ENCODE measurements at places on chromosomes 6 and 20.

DNA sequence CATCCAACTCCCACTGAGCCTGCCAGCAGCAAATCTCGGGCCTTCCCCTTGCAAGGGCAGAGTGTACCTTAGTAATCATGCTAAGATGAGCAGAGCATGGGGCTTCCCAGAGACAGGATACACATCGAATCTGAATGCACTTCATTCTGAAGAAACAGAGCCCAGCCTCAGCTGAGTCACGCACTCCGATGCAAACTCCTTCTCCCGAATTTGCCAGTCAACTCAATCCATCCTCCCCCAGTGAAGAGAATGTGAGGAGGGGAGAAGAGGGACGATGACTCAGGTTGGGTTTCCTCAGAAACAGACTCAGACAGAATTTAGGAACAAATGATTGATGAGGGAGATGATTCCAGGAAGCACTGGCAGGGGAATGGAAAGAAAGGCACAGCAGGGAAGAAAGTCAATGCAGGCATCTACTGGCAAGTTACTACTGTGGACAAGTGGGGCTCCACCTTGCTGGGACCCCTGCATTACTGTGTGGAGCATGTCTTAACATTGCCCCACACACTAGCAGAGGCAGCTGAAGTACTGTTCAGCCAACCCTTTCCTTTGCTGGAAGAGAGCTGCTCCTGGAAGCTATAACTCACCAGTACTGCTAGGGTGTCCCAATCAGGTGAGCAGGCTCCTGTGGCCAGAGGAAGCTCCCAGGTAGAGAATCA lies 251.6 kb downstream of the ADGB start:
- DNase-seq = peak; percentile 33

GRCh38 chr20:19977373-19977770 lies 39.8 kb upstream of the NAA20 start:
- no peak for DNase-seq

GRCh38 chr6:39102071-39102820 lies 12.7 kb downstream of the SAYSD1 start:
- peak; percentile 75 for DNase-seq

DNA sequence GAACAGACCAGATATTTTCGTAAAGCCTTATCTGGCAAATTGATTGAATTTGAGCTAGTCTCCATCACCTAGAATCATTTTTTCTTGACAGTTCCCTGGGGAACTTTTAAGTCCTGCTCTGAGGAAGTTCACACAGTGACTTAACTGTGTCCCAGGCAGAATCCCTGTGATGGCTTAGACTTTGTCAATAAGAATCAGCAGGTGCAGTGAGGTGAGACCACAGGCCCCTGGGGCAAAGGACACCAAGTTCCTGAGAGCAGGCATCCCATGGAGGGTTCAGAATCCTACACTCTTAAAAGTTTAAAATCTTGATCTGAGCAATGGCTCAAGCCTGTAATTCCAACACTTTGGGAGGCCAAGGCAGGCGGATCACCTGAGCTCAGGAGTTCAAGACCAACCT lies 13.0 kb downstream of the KIF16B start:
- DNase-seq = no peak

DNA sequence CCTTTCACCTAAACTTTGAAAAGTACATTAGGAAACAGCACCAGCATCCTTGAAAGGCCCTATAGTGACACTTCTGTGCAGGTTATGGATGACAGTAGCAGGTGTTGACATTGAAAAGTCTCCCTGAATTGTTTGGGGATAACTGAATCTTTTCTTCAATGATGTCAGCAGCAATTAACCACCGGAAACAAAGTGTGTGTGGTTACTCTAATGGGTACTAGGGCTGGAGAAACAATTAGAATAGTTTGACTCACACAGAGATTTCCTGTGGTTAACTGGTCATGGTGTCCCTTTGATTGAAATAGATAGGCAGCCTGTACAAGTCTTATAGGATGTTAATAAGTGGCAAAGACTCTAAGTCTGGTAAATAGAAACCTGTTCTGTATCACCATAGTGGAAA lies 189.1 kb downstream of the TBX18 start:
- no peak for DNase-seq

- no peak for DNase-seq
Observed at GRCh38 chr6:138013959-138014358, 93.3 kb downstream of the PERP start.

- no peak for DNase-seq
Observed at GRCh38 chr6:118993803-118994251, 58.9 kb upstream of the MCM9 start.

DNA sequence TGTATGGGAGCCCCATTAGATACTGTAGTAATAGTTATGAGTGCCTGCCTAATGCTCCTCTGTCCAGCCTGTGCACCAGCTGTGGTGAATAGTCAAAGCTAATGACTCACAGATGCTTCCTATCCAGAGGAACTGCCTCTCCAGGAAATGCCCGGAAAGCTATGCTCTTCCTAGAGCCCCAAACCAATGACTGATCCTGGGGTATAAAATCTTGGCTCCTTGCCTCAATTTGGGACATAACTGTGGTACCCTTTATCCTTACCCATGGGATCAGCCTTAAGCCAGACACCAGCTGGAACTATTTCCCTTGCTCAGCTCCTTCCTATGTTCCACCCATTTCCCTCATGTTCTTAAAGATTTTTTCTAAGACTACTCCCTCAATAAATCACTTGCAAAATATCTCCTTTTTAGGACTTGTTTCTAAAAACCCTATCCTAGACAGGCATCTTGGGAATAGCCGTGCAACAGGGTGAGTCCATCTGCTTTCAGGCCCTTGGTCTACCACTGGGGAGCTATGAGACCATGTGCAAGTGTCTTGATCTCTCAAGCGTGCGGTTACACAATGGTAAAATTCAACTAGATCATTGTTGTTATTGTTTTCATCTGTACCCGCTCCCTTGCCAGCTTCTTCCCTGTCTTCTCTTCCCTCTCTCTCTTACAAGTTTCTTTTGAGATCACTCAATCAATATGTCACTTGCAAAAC lies 283.7 kb downstream of the BTBD3 start:
- no peak for DNase-seq

- DNase-seq = no peak
Observed at GRCh38 chr6:93293460-93293859, 125.9 kb downstream of the EPHA7 start.

GRCh38 chr20:53130795-53131194 lies 158.6 kb downstream of the TSHZ2 start:
- DNase-seq = no peak

- peak; percentile 55 for DNase-seq
Observed at GRCh38 chr6:100464162-100464851, 414 bp downstream of the SIM1 start.

- no peak for DNase-seq
Observed at GRCh38 chr6:14159090-14159489, 41.5 kb downstream of the CD83 start.

GRCh38 chr6:158207422-158207788 lies 39.3 kb downstream of the GTF2H5 start:
- DNase-seq = no peak

DNA sequence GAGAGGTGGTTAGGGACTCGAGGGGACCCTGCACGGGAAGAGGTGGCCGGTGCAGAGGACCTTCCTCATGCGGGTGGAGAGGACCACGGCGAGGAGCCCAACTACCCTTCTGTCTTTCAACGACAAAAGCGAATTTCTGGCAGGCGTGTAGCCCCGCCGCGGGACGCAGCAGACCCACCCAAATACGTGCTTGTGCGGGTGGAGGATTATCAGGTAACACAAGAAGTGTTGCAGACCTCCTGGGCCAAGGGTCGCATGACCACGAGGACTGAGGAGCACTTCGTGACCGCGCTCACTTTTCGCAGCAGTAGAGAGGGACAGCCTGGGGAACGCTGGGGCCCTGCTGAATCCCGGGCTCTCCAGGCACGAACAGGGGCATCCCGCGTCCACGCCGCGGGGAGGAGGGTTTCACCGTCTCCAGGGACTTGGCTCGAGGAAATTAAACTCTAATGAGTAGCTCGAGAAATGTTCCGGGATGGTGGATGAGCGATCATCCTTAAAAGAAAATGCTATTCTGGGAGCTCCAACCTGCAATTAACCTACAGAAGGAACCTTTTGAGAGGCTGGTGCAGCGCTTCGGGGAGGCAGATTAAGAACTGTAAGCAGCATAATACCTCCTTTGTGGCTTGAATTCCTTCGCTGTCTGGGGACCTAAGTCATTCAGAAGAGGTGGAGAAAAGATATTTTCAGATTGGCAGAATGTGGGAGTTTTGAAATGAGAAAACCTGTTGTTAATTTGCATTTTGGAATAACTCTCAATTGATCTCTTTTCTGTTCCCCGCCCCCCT lies 804 bp downstream of the C6orf141 start:
- DNase-seq = peak; percentile 67

DNA sequence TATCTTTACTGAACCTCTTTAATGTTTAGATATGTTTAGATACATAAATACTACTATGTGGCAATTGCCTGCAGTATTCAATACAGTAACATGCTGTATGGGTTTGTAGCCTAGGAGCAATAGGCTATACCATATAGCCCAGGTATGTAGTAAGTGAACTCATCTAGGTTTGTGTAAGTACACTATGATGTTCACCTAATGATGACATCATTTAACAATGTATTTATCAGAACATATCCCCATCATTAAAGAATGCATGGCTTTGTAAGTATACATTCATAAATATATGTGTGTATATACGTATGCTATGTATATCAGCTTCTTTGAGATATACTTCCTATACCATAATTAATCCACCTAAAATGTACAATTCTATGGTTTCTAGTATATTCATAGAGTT lies 631.2 kb upstream of the MAN1A1 start:
- no peak for DNase-seq

DNA sequence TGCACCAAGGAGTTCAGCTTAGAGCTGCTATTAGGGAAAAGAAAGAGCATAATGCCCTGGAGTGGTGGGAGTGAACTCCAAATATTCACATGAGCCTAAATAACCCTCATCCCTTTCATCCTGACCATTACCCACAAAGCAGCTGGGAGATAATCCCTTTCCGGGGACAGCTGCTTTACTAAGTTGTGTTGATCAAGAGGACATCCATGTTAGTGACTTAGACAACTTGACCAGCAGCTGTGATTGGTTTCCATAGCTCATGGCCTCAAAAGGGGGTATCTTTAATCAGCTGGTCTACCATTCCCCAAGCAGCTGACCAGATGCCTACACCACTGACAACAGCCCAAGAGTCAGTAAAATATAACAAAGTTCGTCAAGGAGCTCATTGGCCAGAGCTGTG lies 75.8 kb upstream of the LY86 start:
- DNase-seq = no peak

GRCh38 chr20:39090906-39091305 lies 128.8 kb downstream of the DHX35 start:
- no peak for DNase-seq
